ENCODE measurements at places on chromosomes 4 and X.

DNA sequence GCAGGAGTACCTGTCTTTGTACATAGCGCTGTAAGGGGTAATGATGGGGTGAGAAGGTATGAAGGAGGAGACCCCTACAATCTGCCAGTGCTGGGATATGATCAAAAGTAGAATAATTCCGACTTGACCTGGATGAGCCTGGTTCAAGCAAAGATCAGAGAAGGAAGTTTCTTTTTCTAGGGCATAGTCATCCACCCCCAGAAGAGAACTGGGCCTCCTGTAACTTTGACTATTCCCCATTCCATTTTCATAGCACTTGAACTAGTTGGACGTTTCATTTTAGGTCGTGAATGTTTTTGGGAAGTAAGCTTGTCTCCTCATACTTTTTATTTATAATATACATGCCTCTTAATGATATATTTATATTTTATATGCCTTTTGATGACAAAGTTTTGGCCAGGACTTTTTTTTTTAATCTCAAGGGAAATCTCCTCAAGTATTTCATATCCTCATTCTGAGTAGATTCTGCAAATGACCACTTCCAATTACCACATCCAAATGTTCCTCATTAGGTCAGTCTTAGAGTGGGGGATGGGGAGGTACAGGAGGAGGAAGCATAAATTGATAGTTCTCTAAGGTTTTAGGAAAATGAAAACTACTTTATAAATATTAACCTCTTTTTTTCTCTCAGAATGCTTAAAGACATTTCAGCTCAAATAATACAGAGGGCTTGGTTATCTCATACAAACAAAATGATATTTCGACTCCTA lies 3.5 kb downstream of the CXorf58 start:
- DNase-seq = no peak

DNA sequence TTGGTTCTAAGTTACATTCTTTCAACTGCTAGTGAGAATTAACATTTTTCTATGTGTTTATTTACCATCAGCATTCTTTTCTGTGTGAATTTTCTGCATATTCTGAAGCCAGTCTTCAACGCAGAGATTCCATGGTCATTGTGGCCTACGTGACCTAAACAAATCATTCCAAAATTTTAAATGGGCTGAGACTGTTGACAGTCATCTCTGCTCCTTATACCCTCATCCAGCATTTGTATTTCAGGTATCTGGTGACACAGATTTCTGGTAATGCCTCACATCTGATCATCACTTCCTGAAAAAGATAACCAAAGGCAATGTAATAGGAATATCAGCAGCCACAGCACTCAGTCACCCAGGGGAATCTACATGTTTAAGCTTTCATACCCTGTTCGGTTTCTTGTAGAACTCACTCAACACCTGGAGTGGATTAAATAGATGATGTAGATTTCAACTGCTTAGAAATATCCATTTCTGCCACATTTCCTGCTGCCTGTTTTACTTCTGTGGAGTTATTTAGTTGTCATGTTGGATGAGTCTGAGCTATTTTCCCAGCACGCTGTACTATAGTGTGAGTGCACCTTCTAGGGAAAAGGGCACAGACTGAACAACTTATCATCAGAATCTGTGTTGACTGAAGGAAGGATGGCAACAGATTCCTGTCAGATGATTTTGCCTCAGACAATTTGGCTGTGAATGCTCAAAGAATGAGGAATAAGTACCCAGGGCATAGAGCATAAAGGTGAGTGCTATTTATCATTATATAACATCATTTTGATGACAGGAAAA lies 73.0 kb upstream of the HPGD start:
- DNase-seq = no peak

GRCh38 chrX:65813245-65813644 lies 145.8 kb downstream of the MSN start:
- no peak for DNase-seq

- no peak for DNase-seq
These were observed 31.2 kb upstream of the GYPA start for GRCh38 chr4:144171697-144172096.

DNA sequence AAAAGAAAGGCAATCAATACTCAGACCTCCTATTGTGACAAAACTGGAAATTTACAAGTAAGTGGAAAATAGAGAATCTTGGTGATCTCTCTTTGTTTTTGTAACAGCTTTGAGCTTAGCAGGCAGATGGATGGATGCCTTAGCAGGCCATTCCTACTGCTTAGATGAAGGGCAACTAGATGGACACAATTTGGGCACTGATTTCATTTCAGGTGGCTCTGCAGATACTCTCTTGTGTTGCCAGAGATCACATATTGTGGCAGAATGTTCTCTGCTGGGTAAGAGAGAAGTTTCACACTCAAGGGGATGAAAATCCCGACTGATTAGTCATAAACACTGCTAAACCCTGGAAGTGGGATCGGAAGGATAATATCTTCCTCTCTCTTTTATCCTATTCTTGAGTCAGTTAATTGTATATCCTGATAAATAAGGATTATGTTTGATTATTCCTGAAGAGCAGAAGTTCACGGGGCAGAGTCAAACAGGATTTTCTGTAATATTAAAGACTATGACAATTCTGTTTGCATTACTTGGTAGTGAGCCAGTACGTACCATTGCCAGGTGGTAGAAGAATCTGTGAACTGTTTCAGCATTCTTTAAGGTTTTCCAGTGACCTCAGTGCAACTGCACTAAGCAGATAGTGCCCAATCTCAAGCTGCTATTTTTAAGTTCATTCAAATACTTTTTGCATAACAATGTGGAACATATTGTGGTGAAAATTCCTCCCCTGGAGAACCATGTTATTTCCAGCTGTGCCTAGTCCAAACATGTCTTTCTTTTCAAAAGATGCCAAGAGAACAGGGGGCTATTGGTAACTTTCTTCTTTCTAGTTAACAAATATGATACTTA lies 974.3 kb downstream of the FSTL5 start:
- no peak for DNase-seq

GRCh38 chr4:153402366-153402765 lies 57.9 kb downstream of the MND1 start:
- DNase-seq = no peak

DNA sequence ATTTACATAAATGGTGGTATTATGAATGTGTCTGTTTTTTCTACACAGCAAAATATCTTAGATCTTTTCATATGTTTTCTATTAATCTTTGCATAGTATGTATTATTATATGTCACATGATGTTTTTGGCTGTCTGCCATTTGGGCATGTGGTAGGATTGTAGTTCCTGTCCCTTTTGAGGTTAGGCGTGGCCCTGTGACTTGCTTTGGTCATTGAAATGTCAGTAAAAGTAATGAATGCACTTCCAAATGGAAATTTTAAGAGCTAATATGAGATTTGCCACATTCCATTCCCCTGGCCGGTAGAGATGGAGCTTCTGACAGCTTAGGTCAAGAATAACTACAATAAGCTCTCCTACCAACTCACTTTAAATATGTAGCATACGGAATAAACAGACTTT lies 45.1 kb downstream of the JADE3 start:
- DNase-seq = no peak

GRCh38 chr4:43586813-43587212 lies 694.3 kb downstream of the GRXCR1 start:
- DNase-seq = no peak

GRCh38 chrX:75156531-75156945 lies 455 bp upstream of the ABCB7 start:
- peak; percentile 14 for DNase-seq

DNA sequence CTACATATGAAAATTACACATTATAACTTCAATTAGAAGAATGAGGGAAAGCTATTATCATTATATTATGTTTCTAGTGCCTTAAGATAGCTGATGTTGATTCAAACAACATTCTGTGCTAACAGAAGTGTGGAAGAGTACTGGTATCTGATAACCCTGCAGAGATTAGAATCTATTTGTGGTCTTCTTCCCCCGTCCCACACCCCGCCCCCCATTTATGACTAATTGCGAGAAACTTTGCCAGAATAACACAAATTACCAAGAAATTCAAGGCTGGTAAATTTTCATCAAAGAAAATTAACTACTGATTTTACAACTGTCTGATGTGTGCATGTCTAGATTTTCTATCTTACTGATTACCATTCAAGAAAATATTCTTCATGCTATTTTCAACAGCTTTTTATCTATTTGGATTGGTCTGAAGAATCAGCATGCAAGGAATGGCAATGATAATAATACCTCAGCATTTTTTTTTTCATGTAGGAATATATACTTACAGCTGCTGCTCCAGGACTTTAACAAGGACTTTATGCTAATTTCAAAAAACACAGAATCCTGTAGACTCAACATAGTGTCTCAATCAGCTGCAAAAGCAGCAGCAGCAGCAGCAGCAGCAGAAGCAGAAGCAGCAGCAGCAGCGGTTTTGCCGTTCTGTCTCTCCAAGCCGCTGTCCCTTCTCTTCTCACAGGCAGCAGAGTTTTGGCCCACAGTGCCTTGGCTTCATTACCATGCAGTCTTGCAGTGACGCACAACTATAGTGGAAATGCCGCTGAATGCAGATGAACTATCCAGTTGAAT lies 126.7 kb downstream of the FRYL start:
- DNase-seq = no peak

DNA sequence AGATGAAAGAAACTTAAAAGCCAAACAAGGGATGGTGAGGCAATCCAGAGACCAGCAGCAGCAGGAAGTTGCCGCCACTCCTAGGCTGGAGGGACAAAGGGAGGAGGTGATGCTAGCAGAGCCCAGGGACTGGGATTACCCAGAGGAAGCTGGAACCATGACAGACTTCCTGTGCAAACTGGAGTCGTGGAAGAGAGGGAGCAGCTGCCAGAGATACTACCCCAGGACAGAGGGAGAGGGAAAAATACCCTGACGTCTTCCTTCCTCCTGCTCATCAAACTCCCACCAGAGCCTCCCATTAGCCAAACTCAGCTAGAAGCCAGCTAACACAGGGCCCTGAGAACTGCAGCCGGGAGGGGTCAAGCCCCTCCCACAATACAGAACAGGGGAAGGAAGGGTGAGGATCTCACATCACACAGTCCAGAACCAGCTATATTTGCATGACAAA lies 101.2 kb upstream of the KLF3 start:
- no peak for DNase-seq

DNA sequence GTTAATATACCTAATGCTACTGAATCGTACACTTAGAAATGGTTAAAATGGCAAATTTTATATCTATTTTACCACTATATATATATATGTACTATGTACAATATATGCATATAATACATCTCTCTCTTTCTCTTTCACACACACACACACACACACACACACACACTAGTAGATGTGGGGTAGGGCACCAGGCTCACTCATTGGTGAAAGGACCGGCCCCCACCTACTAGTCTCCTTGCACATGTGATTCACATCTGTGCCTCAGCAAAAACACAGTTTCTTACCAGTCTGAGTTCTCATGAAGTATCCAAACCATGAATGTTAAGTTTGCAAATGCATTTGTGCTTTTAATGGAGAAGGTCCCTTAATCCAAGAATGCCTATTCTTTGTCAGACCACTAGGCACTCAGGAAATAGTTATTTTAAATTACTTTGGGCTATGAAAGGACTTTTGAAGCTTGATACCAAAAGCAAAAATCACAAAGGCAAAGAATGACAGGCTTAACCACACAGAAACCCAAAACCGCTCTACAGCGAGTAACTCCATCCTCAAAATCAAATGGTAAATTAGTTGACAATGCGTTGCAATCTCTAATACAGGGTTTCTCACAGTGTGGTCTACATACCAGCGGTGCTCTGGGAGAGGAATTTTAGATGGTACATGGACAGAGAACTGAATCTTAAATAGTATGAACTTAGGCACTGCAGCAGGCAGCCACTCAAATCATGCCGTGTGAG lies 5.8 kb downstream of the TSC22D3 start:
- no peak for DNase-seq

DNA sequence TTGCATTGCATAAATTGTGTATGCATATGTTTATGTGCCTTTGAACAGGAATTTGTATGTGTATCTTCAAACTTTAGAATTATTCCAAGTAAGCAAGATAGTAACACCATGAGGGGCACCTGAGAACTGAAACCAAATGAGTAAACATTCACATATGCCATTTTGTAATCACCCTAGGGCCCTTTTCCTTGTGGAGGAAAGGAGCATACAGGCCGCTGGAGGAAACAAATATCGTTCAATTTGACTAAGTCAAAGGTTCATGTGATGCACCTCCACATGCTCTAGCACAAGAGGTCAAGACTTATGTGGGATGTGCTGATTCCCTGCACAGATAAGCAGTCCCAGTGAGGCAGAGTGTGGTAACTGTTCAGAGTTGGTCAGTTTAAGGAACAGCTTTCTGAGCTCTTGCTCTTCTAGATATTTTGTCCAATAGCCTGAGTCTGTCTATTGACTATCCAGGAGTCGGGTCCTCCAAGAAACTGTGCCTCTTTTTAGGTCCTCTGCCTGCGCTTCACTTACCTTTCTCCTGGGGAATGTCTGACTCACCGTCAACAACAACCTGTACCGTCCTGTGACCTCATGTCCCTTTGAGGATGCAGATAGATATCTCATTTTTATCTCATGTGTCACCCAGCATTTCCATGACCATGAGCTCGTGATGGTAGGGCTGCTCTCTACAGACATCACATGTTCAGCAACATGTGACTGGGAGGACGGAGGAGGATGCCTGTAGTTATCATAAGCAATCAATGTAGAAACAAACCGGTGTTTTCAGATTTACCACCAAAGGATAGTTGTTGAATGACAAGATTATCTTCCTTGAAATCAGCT lies 196.9 kb downstream of the NWD2 start:
- DNase-seq = no peak

GRCh38 chrX:31036895-31037294 lies 34.9 kb downstream of the FTHL17 start:
- peak; percentile 6 for DNase-seq

- DNase-seq = no peak
These were observed 93.7 kb downstream of the ADGRL3 start for GRCh38 chr4:61293707-61294400.

- no peak for DNase-seq
These were observed 56.3 kb downstream of the CCDC149 start for GRCh38 chr4:24856586-24856985.

DNA sequence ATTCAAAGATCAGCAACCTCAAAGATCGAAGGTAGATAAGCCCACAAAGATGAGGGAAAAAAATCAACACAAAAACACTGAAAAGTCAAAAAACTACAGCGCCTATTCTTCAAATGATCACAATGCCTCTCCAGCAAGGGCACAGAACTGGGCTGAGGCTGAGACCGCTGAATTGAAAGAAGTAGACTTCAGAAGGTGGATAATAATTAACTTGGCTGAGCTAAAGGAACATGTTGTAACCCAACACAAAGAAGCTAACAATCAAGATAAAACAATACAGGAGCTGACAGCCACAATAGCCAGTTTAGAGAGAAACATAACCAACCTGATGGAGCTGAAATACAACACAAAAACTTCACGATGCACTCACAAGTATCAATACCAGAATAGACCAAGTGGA lies 231.1 kb downstream of the STPG2 start:
- DNase-seq = no peak

DNA sequence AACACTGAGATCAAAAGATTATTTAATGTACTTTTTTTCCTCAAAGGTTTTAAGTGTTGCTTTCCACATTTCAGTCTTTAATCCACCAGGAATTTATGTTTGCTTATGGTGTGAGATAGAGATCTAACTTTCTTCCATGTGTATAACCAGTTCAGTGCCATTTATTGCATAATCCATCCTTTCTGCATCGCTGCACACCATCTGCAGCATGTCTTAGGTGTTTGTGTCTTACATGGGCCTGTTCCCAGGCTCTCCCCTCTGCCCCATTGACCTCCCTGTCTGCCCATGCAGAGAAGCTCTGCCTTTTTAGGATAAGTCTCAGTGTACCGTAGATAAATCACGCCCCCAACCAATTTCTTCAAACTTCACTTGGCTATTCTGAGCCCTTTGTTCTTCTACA lies 30.3 kb downstream of the NSDHL start:
- DNase-seq = no peak

All from GM04503 (cell line).